ENCODE measurements at places on chromosomes 7 and 10.

DNA sequence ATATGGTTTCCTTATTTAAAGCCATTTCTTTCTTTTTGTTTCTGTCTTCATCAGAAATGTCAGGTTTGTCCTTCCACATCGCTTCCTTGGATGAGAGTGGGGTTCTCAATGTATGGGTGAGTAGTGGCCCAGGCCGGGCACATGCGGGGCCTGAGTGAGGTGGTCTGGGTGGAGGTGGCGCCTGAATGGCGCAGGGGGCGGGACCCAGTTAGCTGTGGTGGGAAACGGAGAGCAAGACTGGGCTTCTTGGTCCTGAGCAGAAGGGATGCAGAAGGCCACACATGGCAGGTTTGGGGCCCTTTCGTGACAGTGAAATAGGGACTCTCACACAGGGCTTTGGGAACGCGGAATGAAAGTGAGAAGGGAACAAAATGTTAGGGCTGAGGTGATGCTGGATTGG, 70.0 kb downstream of the DYNC2I1 start:
- no peak for DNase-seq

GRCh38 chr7:30598121-30598876, 3.6 kb downstream of the GARS1 start:
- DNase-seq = no peak

- DNase-seq = no peak
These were observed 211.4 kb downstream of the WDR37 start for GRCh38 chr10:1267568-1267967.

GRCh38 chr10:1214071-1214675, 158.0 kb downstream of the WDR37 start:
- no peak for DNase-seq

Data from AG20443 (cell line).